ENCODE measurements at places on chromosomes 6 and 20. TPM values are rescaled to one million over a fixed set of nuclear protein-coding genes. Genes with fewer than 3 reads are reported as not detected.

The MATN4 gene
- not detected for total RNA-seq

The LAMA5 gene
- total RNA-seq, result 35.1 TPM

The BTN1A1 gene
- not detected for total RNA-seq

The RSPO3 gene
- total RNA-seq, result 0.32 TPM

The THBS2 gene
- total RNA-seq, result 478 TPM

The HAO1 gene
- total RNA-seq, result not detected

The TRIM10 gene
- total RNA-seq, result not detected

The SPEF1 gene
- total RNA-seq, result under 0.01 TPM

The GCNT2 gene
- total RNA-seq, result under 0.01 TPM

The AURKA gene
- 22.9 TPM for total RNA-seq

The CABLES2 gene
- total RNA-seq, result 1.9 TPM

The SGK1 gene
- 268 TPM for total RNA-seq

The DIDO1 gene
- total RNA-seq, result 47.5 TPM

The MLIP gene
- not detected for total RNA-seq

The SLC22A3 gene
- 1.3 TPM for total RNA-seq

The ADTRP gene
- total RNA-seq, result 1.3 TPM

The KIF25 gene
- under 0.01 TPM for total RNA-seq

The FLRT3 gene
- 2.6 TPM for total RNA-seq

The APMAP gene
- total RNA-seq, result 72.2 TPM

The GPR6 gene
- total RNA-seq, result not detected

The SLC23A2 gene
- total RNA-seq, result 14.2 TPM

The PPP1R16B gene
- not detected for total RNA-seq

The MLN gene
- total RNA-seq, result not detected

The CST4 gene
- total RNA-seq, result 0.32 TPM

The EMILIN3 gene
- not detected for total RNA-seq

The CST2 gene
- not detected for total RNA-seq

The BTNL2 gene
- total RNA-seq, result not detected

The RIN2 gene
- 57.7 TPM for total RNA-seq

The DSN1 gene
- 16.8 TPM for total RNA-seq

The PLG gene
- not detected for total RNA-seq

The RBPJL gene
- not detected for total RNA-seq

The RHAG gene
- total RNA-seq, result not detected

The NPBWR2 gene
- total RNA-seq, result not detected

The SRC gene
- 20.3 TPM for total RNA-seq

The CTAGE9 gene
- not detected for total RNA-seq

The BMP5 gene
- total RNA-seq, result under 0.01 TPM
